ENCODE measurements at places on chromosomes 7 and 10.

GRCh38 chr7:646487-646886 lies 80.0 kb upstream of the DNAAF5 start:
- DNase-seq = no peak

DNA sequence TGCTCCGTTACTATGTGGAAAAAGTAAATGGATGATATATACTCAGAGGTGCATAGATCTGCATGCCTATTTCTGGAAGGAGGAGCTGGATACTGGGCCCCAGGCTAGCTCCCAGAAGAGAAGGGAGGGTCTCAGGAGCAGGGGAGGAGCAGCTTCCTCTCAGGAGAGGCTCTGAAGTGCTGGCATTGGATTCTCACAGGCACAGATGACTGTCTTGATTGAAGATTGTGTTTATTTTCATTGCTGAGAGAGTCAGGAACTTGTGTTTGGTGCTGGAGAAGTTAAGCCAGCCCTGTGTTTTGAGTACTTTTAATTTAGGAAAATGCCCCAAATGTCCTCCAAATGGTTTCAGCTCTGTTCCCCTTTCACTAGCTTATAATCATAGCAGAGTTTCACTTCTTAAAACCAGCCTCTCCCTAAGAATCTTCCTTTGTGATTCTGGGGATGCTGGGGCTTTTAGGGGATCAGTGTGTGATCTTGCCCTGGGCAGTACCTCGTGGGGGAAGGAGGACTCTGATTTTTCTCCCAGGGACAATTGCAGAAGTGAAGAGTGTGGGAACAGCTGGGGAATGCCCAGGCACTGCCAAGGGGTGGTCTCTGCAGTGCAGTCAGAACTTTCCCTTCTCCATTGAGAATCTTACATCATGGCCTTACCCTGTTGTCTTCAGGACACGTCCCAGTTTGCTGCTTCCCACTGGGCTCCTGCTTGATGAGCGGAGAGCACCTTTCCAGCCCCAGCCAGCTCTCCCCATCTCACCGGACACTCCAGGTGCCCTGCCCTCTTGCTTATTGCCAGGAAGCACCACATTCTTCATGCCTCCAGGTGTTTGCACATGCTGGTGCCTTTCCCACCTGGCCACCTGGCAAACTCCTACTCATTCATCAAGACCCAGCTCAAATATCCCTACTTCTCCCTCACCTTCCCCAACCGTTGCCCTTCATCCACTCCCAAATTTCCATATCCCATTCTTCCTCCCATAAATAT lies 102.8 kb downstream of the ARHGAP22 start:
- no peak for DNase-seq

- no peak for DNase-seq
Observed at GRCh38 chr10:48899781-48900180, 39.9 kb downstream of the LRRC18 start.

DNA sequence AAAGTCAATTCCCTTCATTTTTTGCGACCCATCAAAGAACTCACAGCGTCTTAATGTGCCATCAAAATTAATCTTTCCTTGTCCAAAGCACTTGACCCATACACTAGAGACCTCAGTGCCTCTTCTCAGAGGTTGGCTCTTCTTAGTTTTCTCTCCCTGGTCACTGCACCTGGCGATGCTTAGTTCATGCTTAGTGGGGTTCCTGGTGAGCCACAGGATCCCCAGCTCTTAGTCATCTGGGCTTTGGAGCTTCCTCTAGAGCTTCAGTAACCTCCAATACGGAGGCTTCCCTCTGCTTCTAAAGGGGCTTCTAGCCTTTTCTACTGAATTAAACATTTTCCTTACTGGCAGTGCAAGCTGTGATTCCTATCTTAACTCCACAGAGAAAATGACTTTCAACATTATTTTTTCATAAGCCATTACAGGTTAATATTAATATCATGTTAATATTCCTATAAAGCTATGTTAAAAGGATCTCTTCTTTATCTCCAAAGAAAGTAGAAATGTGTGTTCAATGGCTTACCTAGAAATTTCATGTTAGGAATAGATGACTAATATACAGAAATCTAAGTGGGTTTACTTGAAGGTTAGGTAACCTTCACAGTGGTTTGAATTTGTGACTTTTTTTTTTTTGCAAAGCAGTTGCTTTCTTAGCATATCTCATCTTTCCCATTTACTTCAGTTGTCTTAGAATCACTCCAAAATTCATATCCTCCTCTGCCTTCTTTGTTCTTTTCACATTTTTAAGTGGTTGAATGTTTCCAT lies 295.2 kb downstream of the CAMK1D start:
- no peak for DNase-seq

DNA sequence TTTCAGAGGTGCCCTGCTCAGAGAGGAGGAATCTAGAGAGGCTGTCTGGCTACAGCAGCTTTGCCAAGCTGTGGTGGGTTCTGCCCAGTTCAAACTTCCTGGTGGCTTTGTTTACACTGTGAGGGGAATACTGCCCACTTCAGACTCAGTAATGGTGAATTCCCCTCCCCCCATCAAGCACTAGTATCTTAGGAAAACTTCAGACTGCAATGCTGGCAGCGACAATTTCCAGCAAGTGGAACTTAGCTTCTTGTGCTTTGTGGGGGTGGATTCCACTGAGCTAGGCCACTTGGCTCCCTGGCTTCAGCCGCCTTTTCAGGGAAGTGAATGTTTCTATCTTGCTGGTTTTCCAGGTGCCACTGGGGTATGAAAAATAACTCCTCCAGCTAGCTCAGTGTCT lies 42.8 kb downstream of the CYP2C8 start:
- no peak for DNase-seq

DNA sequence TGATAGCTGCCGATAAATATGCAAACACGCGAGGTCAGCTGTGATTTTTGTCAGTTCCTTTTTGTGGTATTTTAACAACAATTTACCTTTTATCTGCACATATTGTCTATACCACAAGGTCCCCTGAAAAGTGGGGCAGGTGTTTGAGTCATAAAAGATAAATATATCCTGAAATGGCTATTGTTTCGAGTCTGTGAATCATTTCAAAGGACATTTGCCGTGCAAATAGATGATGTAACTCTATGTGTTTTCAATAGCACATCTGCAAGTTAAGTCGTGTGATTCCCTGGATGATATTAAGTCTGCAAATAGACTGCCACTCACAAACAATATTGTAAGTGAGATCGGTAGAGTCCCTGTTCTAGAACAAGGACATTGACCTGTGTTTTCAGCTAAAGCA lies 193.0 kb upstream of the PITRM1 start:
- no peak for DNase-seq

GRCh38 chr10:4931587-4931986 lies 31.6 kb upstream of the AKR1C1 start:
- DNase-seq = no peak

- DNase-seq = no peak
Observed at GRCh38 chr7:286266-286665, 3.7 kb upstream of the FOXL3 start.

- DNase-seq = no peak
Observed at GRCh38 chr7:96426027-96426426, 104.1 kb upstream of the SLC25A13 start.

- DNase-seq = no peak
Observed at GRCh38 chr7:90231304-90231703, 13.7 kb upstream of the CFAP69 start.

GRCh38 chr10:79082035-79082373 lies 13.2 kb downstream of the ZMIZ1 start:
- DNase-seq = no peak

DNA sequence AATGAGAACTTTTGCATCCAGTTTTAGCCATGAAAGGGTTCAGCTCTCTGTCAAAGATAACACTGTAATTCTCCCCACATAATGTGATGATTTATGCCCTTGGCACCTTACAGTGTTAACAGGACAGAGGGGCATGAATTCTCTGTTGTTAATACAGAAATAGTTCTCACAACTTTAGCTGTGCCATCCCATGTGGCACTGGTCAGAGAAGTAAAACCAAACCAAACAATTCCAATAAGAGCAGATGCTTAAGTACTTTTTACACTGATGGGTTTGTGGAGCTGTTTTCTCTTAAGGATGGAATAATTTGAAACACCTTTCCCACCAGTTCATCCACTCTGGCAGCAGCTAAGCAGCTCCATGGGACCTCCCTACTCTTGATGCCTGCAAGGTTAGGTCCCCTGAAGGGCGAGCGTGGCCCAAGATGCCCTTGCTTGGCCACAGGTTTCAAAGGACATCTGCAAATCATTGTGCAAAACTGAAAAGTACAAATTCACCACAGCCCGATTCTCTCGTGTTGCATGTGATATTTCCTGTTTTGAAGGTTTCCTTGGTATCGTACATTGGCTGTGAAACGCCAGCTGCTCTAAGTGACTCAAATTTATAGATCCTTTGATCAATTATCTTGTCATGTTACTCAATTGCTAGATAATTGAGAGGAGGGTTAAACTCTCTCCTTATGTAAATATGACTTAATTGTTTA lies 82.5 kb upstream of the CREB5 start:
- no peak for DNase-seq

- no peak for DNase-seq
Observed at GRCh38 chr7:85719981-85720953, 533.4 kb upstream of the SEMA3D start.

DNA sequence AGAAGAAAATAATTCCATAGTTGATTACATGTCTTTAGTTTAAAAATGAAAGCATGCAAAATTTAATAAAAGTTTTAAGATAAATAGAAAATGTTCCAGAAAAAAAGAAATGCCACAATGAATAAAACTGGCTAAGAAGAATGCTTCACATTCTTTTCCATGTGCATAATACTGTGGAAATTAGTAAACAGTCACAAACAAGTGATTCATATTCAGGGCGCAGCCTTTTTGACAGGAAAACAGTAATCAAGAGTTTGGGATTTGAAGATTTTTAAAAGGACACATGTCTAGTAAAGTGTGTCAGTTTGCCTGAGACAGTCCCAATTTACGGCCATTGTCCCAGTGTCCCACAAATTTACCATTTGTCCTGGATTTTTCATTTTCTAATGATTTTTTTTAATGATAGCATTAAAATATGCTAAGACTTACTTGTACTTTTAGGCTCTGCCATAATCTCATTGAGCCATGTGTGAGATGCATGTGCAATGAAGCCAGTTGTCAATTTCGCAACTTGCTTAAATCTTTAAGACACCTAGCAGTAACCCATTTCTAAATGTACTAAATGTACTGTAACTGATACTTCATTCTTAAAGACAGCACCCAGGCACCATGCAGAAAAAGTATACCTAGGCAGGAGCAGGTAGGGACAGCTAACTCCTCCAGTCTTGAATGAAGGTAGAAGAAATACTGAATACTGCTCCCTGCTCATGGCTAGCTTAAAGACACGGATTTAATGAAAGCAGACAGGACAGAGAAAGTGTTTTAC lies 46.9 kb downstream of the ZNF438 start:
- no peak for DNase-seq

- DNase-seq = no peak
Observed at GRCh38 chr10:5659702-5660528, 6.5 kb downstream of the ASB13 start.

GRCh38 chr10:96820765-96821164 lies 11.3 kb upstream of the LCOR start:
- no peak for DNase-seq

DNA sequence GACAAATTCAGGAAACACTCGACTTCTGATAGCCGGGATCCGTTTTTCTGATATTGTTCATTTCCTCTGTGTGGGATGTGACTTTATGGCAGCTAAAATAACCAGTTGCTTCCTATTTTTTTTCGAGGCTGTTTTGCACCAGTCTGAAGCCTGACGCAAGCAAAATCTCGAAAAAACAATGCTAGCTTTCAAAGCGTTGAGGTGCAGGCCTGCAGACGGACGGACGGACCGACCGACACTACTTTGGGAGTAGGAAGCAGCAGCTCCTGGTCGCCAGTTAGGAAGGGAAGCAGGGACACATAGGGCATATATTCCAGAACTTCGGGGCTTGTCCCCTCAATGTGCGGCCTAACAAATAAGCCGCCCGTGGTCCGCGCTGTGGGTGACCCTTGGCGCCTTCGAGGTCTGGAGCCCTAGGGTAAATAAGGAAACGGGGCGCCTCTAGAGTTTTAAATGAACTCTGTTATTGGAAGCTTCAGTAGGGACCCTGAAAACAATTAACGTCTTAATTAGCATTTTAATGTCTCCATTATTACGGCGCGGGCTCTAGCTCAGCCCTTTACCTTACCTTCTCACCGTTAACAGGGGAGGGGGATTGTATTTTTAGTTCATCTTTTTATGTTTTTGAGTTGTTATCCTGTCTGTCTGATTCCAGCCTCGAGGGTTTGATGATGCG lies 1.3 kb downstream of the HHEX start:
- no peak for DNase-seq

- no peak for DNase-seq
Observed at GRCh38 chr10:13830385-13830784, 243.6 kb downstream of the PRPF18 start.

Data from NCI-H2107 (cell line).